ENCODE measurements at places on chromosomes 2 and 18. TPM values are rescaled to one million over a fixed set of nuclear protein-coding genes. Genes with fewer than 3 reads are reported as not detected.

FBXO15 gene
- 1.1 TPM for total RNA-seq

DNA sequence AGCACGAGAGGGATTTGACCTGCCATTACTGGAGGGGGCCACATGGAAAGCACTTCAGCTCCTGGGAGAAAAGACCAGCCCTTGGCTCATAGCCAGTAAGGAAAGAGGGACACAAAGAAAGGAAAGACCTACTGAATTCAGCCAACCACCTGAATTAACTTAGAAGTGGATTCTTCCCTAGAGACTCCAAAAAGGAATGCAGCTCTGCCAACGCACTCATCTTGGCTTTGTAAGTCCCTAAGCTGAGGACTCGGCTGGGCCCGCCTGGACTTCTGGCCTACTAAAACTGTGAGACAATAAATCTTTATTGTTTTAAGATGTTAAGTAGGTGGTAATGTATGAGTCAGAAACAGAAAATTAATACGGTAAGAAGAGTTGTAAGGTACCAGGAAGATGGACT, 11.5 kb downstream of the ATF2 start:
- DNase-seq: peak; percentile 19

DNA sequence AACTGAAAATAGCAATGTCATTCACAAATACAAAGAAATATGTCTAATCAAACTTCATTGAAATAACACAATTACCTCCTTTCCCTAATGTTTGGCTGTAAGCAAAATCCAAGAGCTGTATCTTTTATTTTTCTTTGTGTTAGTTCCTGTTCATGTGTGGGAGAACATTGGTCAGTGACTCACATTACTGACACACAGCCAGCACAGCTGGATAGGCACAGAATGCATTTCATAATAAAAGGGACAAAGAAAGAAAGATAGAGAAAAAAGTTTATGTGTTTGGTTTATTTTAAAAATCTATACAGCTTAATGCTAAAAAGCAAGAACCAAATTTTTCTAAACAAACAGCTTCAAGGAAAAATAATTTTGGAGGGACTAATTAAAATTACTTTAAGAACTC, 185.6 kb upstream of the COL3A1 start:
- peak; percentile 82 for DNase-seq

- no peak for DNase-seq
Observed at GRCh38 chr2:150051004-150051403, 436.5 kb downstream of the RND3 start.

All from MG63 (cell line).